Stimulated activated CD4-positive, alpha-beta T cell treated with anti-CD3 and anti-CD28 coated beads, Interleukin-1b, Interleukin-23, amount 100 ng/mL, for 24 hours (primary cell): ENCODE measurements at places on chromosomes 5 and 9.

DNA sequence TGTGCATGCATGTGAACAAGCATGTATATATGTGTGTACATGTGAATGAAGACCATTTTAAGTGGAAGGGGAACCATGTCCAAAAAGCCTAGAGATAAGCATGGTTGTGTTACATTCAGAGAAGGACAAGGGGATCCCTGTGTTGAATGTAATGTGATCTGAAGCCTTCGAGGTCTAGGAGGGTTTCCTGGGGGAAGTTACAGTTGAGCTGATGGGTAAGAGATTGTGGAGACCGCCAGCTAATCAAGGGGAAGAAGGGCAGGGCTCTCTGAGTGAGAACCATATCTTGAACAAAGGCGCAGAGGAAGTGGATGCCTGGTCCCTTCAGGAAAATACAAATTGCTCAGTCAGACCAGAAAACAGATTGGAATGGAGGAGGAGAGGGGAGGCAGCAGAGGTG is 45.5 kb upstream of the TNFSF15 start:
- no peak for DNase-seq

GRCh38 chr5:56490971-56491468 is 257.9 kb upstream of the ANKRD55 start:
- DNase-seq, result no peak

- DNase-seq, result no peak
These were observed 113.3 kb downstream of the CRB2 start for GRCh38 chr9:123469282-123469681.

DNA sequence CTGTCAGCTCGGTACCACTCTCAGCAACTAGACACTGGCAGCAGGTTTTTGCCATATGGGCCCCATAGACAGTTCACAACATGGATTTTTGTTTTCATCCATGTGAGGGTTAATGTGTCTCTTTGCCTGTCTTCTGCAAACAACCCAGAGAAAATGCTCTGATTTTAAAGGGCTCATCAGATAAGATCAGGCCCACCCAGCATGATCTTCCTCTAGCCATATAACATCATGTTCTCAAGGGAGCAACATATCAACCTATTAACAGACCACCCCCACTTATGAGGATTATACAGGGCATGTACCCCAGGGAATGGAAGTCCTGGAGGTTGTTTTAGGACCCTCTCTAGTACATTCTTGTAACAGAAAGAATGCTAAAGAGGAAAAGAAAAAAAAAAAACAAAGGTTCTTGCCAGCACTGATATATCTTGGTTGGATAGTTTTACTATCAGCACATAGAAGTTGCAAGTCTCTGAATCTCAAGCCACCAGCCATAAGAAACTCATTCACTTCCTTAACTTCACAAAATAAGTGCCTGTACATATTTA is 1015.1 kb downstream of the TLE4 start:
- DNase-seq, result no peak

DNA sequence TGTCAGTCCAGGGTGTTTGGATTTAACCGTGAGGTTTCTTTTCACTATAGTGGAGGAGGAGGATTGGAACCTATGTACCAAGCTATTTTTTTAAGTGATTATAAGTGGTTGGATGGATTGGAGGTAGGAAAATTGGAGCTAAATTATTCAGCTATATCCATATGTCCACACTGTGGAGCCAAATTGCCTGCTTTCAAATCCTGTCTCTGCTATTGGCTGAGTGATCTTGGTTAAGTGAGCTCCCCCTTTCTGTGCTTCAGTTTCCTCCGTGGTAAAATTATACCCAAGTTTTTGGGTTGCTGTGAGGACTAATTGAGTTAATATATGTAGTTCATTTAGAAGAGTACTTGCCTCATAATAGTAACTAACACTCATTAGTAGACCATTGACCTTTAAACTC is 2.5 kb downstream of the CENPP start:
- DNase-seq, result no peak

- DNase-seq, result no peak
These were observed 34.0 kb upstream of the GLRX start for GRCh38 chr5:95856501-95856981.

DNA sequence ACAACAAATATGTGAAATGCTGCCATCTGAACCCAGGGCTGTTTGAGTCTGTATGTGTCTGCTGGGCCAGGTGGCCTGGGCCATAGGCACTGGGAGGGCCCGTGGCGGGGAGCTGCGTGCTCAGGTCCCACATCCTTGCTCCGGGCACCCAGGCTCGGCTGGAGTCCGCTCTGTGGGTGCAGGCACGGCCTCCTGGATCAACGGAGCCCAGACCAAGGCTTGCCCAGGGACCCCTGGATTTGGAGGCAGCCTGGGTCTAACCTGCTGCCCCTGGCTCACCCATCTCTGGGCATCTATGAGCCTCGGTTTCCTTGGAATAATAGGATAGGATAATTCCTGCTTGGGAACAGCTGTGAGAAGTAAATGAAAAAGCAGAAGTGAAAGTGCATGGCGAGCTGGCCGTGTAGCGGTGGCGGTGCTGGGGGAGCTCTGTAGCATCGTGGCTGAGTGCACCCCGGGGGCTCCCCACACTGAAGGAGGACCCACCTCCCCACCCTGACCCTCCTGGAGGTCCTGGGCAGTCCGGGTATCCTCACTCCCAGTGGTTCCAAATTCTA is 1.2 kb downstream of the CDHR2 start:
- DNase-seq, result no peak

GRCh38 chr5:27450607-27451006 is 412.2 kb upstream of the CDH9 start:
- no peak for DNase-seq

DNA sequence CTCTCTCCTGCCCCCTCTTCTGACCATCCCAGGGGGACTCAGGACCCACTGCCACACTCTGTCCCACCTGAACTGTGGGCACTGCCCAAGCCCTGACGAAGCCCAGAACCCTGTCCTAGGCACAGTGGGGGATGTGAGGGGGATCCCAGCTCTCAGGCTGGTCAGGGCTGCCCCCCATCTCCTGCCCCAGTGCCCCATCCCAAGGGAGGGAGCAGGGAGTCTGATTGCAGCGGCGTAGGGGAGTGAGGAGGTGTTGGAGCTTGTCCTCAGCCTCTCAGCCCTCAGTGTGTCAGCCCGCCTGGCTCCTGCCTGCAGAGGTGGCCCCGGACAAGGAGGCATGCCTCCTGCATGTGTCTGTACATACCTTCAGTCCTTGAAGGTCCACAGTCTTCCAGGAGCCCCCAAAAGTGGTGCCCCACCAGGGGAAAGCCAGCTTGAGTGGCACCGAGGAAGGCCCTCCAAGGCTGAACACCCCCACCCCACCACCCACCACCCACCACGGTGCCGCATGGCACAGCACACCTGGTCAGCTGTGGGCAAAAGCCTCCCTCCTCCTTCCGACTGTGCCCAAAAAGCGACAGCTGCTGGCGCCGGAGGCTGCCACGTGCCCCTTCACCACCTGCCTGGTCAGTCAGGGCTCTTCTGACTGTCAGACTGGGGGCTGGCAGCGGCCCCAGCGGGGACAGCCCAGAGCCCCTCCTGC is 930 bp downstream of the SARDH start:
- DNase-seq, result no peak

DNA sequence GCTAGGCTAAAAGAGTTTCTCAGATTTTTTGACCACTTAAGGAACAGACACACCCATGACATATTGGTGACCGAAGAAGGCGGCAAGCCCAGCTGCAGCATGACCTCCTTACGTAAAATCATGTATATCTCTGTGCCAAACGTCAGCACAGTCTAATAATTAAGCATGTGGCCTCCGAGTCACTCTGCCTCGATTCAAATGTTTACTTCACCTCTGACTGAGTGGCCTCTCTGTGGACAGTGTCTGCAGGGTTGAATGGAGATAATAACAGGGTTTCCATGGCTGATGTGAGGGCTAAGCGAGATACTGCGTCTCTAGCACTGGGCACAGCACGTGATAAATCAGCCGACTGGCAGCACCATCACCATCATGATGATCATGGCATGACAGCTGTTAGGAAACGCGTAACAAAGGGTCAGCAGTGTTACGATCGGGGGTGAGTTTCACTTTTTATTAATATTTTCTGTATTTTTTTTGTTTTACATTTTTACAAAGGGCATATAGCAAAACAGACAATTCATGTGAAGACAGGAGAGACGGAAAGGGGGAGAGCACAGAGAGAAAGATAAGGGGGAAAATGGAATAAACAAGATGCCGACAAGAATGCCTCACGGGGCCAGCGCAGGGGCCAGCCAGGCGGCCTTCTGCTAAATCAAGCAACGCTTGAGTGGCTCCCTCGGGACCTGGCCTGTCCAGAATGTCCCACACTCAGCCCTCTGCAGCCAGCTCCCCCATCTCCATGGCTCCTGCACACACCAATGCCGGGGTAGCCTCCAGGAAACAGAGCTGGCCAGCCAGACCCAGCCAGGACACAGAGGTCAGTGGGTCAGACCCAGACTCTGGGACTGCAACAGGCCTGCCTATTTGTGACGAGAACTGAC is 60.3 kb downstream of the ADAMTS2 start:
- no peak for DNase-seq

- DNase-seq, result no peak
These were observed 114.2 kb upstream of the ADAMTS16 start for GRCh38 chr5:5025774-5026408.

GRCh38 chr9:2085716-2086115 is 70.6 kb downstream of the SMARCA2 start:
- no peak for DNase-seq

DNA sequence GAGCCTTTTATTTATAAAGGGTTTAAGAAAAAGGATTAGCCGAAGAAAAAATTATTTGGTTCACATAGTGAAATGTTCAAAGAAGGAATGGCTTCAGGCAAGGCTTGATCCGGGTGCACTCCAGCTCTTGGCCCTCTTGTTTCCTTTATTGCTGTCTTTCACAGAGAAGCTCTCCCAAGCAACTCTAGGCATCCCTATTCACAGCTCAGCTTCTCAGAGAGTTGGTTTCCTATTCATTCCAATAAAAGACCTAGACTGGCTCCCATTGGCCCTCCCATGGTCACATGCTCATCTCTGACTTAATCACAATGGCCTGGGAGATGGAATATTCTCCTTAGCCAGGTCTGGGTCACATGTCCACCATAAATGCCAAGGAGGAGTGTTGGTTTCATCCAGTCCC is 9.4 kb upstream of the FGFR4 start:
- DNase-seq, result no peak

DNA sequence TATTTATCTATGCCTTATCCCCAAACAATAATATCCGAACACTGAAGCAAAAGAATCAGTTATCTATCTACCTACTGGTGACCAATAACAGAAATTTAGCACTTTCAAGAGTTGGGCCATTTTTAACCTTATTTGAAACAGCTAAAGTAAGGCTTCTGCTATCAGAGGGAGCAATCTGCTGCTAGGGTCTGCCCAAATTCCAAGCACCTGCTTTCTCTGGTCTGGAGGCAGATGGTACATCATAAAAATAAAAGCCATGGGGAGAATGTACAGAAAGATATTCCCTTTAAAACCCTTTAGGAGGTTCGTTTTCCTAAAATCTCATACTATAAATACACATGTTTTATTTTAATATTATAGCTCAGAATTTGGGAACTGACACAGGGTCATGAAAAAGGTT is 37.7 kb upstream of the ARSB start:
- no peak for DNase-seq
